Stimulated activated CD4-positive, alpha-beta T cell treated with anti-CD3 and anti-CD28 coated beads, TNF-alpha, amount 100 ng/mL, for 4 hours (primary cell): ENCODE measurements at places on chromosomes 13 and 19.

DNA sequence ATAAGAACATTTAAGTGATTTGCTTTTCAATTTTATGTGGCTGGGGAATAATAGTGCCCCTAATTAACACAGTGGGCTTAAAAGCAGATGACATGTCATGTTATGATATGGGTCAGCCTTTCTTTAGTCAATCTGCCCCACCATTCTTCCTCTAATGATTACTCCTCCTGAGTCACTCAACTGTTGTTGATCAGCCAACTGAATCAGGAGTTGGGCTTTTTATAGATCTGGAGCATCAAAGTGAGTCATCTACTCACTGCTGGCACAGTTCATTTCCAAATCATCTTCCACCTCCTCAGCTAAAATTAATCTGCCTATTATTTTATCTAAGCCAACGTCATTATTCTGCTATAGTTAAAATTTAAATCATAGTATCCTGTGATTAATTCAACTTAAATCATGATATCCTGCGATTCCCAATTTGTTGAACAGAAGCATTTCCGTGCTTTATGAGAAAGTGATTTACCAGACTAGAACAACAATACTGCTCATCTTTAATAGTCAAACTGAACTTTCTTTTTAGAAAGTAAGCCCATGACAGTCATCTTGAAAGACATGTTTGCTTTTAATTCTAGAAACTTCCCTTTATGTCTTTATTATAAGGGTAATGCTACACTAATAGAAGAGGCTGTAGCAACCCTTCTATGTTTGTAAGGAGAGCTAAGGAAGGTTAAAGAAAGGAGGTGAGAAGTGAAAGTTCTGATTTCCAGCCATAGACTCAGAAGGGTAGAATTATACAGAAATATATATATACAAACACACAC lies 551.4 kb downstream of the TBC1D4 start:
- DNase-seq = no peak

DNA sequence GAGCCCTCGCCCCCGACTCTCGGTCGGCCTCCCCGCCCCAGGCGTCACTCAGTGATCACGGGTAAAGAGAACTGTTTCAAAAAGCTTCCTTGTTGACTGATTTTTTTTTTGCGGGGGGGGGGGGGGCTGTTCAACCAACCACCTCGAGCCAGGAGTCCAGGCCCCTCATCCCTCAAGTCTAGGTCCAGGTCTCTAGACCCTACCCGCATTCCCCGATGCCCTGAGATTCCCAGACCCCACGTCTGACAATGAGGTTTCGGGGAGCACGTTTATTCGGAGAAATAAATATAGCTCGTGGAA lies 4.3 kb downstream of the HRC start:
- DNase-seq = no peak

DNA sequence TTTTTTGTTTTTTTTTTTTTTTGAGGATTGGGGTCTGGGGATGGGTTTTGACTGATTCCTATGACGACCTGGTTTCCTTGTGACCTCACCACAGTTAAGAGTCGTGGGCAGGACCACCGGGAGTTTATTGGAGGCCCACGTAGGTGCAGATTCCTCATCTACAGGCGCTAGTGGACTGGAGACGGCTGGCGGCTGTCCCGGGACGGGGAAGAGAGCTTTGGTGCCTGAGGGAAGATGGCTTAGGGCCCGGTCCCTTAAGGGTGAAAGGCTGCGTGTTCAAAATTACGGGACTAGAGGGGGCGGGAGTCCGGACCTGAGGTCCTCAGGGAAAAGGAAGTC lies 682 bp upstream of the TEAD2 start:
- DNase-seq = no peak

DNA sequence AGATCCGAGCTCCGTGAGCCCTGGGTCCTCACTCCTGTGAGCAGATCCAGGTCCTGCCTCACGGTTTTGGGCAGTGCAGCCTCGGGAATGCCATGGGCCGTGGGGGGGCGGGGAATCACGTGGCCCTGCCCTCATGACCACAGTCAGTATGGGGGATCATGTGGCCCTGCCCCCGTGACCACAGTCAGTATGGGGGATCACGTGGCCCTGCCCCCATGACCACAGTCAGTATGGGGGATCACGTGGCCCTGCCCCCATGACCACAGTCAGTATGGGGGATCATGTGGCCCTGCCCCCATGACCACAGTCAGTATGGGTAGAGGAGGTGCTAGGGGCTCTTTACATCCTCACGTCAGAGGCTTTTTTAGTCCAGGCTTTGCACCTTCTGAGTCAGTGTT lies 64.3 kb upstream of the F7 start:
- DNase-seq = no peak

- DNase-seq = no peak
Measured at GRCh38 chr13:108974686-108975085, 345.3 kb downstream of the MYO16 start.
